ENCODE measurements at places on chromosomes 1 and 21. TPM values are rescaled to one million over a fixed set of nuclear protein-coding genes. Genes with fewer than 3 reads are reported as not detected.

C1QC gene
- not detected for total RNA-seq

GRCh38 chr1:115115521-115116161, 26.3 kb upstream of the TSPAN2 start:
- H3K27me3 ChIP-seq = no peaks in the 10 kb centered on the region
- no peak overlapping the region for H3K27ac ChIP-seq
- no peaks in the 10 kb centered on the region for H3K4me1 ChIP-seq
- no peaks in the 10 kb centered on the region for H3K36me3 ChIP-seq

- H3K36me3 ChIP-seq = no peaks in the 10 kb centered on the region
- no peak overlapping the region for H3K4me3 ChIP-seq
- H3K27me3 ChIP-seq = no peaks in the 10 kb centered on the region
- DNase-seq = no peak
- peaks cover 9% of the 10 kb centered on the region for H3K4me1 ChIP-seq
These were observed 275.5 kb upstream of the RUNX1 start for GRCh38 chr21:35324372-35325220.

- H3K27ac ChIP-seq = peak within 1 kb of the TSS; percentile 100
- H3K27me3 ChIP-seq = no peaks in the 10 kb centered on the region
- peak within 1 kb of the TSS; percentile 97 for H3K4me3 ChIP-seq
- H3K4me1 ChIP-seq = peaks cover 29% of the 10 kb centered on the region
- H3K36me3 ChIP-seq = peaks cover 30% of the 10 kb centered on the region
- DNase-seq = peak; percentile 98
These were observed at the start of gene CSDE1 for GRCh38 chr1:114757455-114758255. TSS of gene CSDE1 (minus strand) at chr1:114757984. CDS start at chr1:114739890, 18,094 bp downstream.

DNA sequence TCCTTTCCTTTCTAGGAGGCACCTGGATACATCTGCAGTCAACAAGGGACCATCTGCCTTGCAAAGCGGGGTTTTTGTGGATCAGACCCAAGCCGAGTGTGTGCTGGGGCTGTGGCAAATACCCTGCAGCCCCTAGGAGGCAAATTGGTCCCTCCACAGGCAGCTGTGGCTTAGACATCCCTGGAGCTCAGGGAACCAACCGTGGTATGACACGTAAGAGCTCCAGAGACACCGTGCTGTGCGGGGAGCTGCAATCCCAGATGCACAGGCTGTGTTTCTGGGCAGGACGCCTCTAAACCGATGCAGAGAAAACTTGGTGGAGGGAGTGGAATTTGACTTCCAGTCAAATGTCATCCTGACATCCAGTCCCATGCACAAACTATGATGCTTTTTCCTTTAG, 141.5 kb downstream of the KAZN start:
- H3K27me3 ChIP-seq = no peaks in the 10 kb centered on the region
- DNase-seq = no peak
- H3K27ac ChIP-seq = no peak overlapping the region
- H3K4me3 ChIP-seq = no peak overlapping the region

DNA sequence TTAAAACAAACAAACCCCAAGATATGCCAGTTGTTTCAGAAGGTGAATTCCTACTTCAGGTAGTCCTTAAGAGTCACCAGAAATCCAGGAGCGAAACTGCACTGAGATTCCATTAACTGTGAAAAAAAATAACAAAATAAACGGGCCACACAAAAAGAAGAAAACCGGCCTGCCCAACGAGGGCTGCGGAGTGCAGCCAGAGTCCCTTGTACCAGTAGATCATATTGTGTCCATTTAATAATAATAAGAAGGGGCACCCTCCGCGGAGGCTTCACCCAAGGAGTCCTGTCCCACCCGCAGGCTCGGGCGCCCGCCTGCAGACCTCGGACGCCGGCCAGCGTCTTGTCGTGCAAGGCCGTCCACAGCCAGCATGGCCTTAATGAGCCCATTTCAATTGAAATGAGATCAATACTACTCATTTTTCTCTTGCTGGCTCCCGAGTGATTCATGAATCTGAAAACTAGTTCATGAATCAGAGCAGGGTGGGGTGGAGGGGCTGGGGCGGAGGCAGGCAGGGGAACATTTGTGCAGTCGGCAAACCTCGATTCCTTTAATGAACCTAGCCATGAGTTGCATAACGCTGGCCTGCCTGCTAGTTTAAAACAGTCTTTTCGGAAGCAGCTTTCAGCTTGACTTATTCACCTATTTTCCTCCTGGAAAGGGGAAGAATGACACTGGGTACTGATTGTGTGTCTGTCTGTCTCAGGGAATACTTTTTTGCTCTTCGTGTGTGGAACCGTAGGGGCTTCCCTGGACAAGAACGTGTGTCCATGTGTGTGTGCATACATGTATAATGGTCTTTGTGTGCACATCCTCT, 113.1 kb upstream of the IRF2BP2 start:
- peak overlapping the region; percentile 96 for H3K27ac ChIP-seq
- no peaks in the 10 kb centered on the region for H3K36me3 ChIP-seq

- H3K4me1 ChIP-seq = peaks cover 26% of the 10 kb centered on the region
- H3K27ac ChIP-seq = peak overlapping the region; percentile 21
- DNase-seq = peak; percentile 38
- H3K4me3 ChIP-seq = no peak overlapping the region
- no peaks in the 10 kb centered on the region for H3K27me3 ChIP-seq
These were observed 51.6 kb downstream of the ALG14 start for GRCh38 chr1:95021119-95021518.

RXRG gene
- not detected for total RNA-seq

- no peak for DNase-seq
- peaks cover 9% of the 10 kb centered on the region for H3K4me1 ChIP-seq
- H3K4me3 ChIP-seq = no peak overlapping the region
- no peaks in the 10 kb centered on the region for H3K36me3 ChIP-seq
- H3K27ac ChIP-seq = no peak overlapping the region
- no peaks in the 10 kb centered on the region for H3K27me3 ChIP-seq
These were observed 22.6 kb downstream of the DMBX1 start for GRCh38 chr1:46512135-46512791.

LDLRAD1 gene
- not detected for total RNA-seq

All from MCF 10A (cell line).